Dermis microvascular lymphatic vessel endothelial cell (primary cell): ENCODE measurements at places on chromosomes 11 and 22. TPM values are rescaled to one million over a fixed set of nuclear protein-coding genes. Genes with fewer than 3 reads are reported as not detected.

Gene CASP1
- total RNA-seq = 22.7 and 25.4 TPM in 2 replicates

- no peak for DNase-seq
Observed at GRCh38 chr11:117796456-117796871, 552 bp downstream of the DSCAML1 start.

DNA sequence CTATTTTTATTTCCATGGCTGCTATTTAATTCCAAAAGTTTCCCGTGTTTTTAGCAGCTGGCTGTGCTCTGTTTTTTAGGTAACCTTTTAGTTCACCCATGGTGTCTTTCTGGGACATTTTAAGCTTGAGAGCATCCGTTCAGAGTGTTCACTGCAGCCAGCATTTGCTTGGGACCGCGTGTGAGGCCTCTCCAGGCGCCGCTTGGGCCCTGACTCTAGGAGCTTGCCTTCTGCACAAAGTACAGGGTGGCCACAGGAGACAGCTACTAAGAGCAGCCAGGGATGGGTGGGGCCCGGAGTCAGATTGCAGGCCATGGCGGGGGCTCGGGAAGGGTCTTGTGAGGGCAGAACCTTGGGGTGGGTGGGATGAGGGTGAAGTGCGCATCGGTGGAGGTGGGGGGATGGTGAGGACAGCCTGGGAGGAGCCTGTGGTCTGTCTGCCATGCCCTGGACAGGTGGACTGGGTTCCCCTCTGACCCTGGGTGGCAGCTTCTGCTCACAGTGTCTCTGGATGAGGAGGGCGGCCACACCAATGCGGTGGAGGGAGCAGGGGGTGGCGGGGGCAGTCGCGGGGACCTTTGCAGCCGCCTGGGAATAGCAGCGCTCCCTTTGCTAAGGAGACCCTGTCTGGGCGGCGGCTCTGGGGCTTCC, 288.1 kb downstream of the TBC1D22A start:
- no peak for DNase-seq

- DNase-seq = no peak
Observed at GRCh38 chr11:11733246-11733747, 108.5 kb upstream of the USP47 start.

Gene APOA4
- not detected in 2 replicates for total RNA-seq
